ENCODE measurements at places on chromosomes 2 and 18.

- DNase-seq: no peak
These were observed 112.6 kb downstream of the DDX1 start for GRCh38 chr2:15704086-15704787.

DNA sequence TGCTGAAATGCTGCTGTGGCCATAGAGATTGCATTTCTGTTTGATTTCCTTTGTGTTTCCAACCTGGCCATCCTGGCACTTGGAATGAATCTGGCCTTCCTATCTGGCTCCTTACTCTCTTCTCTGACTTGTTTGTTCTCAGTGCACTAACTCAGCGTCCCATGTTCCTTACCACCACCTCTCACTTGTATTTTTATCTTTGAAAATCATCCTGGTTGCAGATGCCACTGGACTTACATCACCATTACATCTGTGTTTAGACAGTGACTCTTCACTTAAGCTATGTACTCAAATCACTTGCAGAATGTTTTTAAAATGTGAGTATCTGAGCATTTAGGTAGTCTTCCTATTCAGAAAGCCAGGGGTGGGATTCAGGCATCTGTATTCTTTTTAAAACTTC is 239.5 kb downstream of the WDR7 start:
- no peak for DNase-seq

DNA sequence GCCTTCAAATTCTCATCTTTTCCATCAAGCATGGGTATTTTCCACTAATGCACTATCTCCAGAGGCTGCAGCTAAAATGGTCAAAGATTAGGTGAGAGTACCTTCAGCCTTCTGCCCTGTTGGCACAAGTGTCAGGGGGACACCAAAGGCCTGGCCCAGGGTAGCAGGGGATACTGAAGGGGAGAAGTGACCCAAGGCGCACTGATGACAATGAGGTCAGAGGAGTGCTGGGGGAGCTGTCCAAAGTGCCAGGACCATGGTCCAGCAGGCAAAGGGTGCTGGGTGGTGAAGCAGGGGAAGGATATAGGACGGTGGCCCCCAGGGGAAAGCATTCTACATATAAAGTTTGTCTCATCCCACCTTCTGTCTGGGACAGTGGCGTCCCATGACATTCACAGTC is 303.4 kb downstream of the SMAD2 start:
- DNase-seq: no peak

DNA sequence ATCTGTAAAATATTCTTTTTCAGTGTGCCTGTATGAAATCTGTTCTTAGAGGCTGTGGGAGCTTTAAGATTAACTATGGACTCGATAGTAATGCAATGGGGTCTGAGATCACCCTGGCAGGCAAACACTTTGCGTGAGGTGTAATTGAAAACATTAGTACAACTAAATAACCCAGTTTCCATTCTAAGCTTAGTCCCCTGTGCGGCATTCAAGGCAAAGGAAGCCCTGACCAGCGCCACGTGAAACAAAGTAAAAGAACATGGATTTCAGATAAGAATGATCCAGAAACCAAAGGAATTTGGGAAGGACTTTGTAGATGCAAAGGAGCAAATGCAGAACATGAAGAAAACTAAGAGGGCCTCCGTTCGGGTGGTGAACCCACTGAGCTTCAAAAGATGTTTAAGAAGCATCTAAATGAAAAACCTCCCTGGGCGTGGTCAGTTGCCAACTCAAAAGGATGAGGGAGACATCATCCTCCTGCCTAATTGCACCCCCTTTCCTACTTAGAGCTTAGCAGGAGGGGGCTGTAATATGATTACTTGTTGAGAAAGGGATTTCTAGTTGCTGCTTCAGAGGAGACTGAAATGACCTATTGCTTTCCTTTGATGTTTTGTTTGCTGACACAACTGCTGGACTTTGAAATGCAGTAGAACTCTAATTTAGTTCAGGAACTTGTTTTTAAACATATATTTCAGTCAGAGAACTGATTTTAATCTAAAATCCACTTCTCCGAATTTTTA is 7.9 kb upstream of the CETN1 start:
- no peak for DNase-seq
